Activated CD4-positive, alpha-beta T cell treated with anti-CD3 and anti-CD28 coated beads, Interleukin-2, amount 50 U/mL, for 4 hours (primary cell): ENCODE measurements at places on chromosomes 12 and 14.

GRCh38 chr14:76546426-76547221 is 170.7 kb downstream of the ESRRB start:
- no peak for DNase-seq

DNA sequence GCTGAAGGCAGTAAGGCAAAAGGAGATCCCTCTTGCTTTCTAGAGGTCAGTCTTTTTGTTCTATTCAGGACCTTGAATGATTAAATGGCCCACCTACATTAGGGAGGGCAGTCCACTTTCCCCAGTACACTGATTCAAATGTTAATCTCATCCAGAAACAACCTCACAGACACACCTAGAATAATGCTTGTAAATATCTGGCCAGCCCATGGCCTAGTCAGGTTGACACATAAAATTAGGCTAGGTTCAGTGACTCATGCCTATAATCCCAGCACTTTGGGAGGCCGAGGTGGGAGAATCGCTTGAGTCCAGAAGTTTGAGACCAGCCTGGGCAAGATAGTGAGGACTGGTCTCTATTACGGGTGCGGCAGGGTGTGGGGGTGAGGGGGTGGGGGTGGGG is 43.5 kb downstream of the MIPOL1 start:
- DNase-seq = no peak

DNA sequence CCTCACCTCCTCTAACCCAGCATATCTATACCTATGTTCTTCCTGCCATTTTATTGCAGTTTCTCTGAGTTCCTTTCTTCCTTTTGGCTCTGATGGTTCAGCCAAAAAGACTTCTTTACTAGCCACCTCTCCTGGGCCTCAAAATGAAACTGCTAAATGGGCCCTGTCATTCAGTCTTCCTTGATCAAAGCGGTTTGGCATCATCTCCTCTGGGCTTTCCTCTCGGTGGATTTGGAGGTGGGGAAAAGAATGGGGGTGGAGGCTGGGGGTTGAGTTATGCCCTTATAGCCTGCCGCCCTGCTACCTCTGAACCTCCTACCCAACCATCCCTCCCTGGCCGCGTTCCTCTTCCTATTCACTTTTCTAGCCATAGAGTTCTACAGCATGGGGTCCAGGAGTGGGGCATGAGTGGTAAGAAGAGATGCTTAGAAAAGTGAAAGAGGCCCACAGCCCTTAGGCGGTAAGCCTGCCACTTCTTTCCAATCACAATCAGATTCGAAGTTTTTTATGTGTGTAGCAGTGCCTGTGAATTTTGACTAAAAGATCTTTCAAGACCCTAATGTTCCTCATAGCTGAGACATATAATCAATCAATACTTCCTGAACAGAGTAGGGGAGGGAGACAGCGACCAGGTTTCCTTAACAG is 2.5 kb downstream of the AJUBA start:
- DNase-seq = no peak

DNA sequence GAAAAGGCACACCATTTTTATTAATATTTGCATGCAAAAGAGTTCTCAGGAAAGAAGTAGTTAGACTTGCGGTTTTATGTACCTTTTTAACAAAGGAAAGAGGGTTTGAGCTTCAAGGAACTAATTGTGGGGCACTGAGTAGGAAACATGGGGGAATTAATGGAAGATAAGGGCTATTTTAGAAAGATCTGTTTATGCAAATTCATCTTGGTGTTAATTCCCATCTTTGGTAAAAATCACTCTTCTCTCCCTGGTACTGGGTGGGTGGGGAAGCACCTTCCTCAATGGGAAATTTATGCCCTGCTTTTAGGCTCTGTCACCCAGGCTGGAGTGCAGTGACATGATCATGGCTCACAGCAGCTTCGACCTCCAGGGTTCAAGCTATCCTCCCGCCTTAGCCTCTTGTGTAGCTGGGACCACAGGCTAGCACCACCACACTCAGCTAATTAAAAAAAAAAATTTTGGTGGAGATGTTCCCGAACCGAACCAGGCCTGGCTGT is 30.1 kb upstream of the RESF1 start:
- peak; percentile 33 for DNase-seq

GRCh38 chr14:30251017-30251416 is 307.9 kb upstream of the G2E3 start:
- no peak for DNase-seq

GRCh38 chr12:97452230-97452629 is 10.4 kb upstream of the RMST start:
- no peak for DNase-seq

GRCh38 chr12:53191096-53191884 is 10.6 kb upstream of the CSAD start:
- no peak for DNase-seq

- no peak for DNase-seq
These were observed 112.6 kb downstream of the ESRRB start for GRCh38 chr14:76488551-76488950.

GRCh38 chr14:92515546-92516343 is 2.2 kb downstream of the RIN3 start:
- no peak for DNase-seq

DNA sequence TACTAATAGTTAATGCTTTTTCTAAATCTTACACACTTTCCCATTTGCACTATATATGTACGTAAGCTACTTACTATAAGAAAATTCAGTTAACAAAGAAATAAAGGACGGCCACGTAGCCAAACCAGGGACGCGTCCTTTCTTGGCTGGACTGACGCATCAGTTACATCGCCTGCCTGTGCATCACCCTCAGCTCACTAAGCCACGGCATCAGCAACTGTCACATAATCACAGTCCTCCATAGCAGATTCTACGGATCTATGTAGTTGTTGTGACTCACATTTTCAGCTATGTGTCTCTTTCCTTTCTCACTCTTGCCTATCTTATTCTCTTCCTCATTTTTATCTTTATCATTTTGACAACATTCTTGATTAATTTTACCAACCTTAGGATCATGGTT is 38.1 kb upstream of the C12orf50 start:
- DNase-seq = no peak

- no peak for DNase-seq
These were observed 47.7 kb downstream of the CLMN start for GRCh38 chr14:95272057-95272456.

- DNase-seq = no peak
These were observed 74.4 kb upstream of the PAWR start for GRCh38 chr12:79765157-79765556.

- DNase-seq = no peak
These were observed 4.1 kb upstream of the FIGNL2 start for GRCh38 chr12:51852404-51853137.

DNA sequence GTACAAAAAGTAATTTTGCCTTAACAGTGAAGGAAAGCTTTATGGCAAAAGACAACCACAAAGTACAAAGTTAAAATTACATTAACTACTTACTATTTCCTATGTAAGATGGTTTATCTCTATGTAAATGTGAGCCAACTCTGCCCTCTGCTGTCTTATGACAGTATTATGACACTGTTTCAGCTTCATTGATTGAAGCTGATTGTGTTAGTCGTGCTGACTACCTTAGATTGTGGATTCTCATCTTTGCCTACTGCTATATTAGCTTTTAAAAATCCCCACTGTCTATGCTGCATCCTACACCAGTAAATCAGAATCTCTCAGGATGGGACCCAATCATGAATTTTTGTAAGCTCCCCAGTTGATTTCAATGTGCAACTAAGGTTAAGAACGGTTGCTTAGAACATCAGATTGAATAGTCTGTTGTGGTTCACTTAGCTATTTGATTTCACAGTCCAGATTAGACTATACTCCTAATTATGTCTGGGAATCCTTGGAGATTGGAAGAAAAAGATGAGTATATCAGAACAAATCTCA is 12.2 kb upstream of the SPTB start:
- DNase-seq = no peak

- DNase-seq = no peak
These were observed 65.1 kb upstream of the DYNC1H1 start for GRCh38 chr14:101899263-101899662.

- no peak for DNase-seq
These were observed 10.6 kb downstream of the BBS10 start for GRCh38 chr12:76337583-76337982.

DNA sequence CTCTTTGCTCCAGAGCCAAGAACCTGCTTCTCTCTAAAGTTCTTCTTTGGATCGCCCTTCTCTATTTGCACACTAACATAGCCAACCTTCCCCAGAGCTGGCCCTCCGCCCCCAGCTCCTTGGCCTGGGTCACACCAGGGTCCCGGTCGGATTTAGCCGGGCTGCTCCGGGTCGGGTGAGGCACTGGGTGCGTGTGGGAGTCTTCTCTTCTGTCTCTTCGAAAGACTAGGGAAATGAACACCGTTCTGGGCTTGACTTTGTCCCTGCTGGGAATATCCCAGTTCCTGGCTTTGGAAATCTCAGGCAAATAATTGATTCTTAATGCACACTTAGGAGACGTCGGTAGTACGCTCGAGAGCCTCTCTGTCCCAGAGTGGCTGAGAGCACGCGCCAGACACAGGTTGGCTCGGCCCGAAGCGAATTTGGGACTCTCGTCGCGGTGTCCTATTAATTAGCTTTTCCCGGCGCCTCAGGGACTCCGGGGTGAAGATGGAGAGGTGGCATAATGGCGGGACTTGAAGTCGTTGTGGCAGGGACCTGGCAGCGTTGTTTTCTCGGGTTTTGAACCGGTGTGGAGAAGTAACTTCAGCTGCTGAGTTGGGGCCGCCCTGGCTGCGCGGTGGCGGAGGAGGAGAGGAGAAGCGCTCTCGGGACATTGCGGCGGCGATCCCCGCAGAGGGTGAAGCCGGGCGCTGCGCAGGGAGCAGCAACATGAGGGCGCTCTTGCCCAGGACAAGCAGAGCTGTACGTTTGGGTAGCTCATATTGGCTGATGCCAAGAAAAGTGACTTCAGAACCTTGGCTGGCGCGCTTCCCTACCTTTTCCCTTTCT is 7.5 kb downstream of the FOXG1 start:
- DNase-seq = no peak
